ENCODE measurements at places on chromosomes 5 and 9.

- no peak for DNase-seq
Observed at GRCh38 chr5:89932771-89933181, 476.8 kb downstream of the CETN3 start.

DNA sequence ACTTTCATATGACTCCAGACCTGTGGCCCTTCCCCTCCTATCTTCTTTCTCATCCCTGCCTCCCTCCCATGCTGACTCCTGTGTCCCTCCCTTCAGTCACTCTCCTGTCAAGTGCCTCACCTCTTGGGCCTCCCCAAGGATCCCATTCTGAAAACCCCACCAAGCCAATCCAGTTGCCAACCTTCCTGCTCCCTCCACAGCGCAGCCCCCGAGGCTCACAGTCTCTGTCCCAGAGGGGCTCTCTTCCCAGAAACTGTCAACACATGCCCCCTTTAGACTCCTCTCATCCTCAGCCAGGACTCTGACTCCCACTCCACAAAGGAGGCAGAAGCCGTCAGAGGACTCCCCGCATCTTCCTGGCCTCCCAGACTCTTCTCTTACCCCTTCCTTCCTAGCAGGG, 30.8 kb downstream of the ACSL6 start:
- no peak for DNase-seq

GRCh38 chr9:86774116-86774515, 173.2 kb downstream of the GAS1 start:
- DNase-seq = no peak

DNA sequence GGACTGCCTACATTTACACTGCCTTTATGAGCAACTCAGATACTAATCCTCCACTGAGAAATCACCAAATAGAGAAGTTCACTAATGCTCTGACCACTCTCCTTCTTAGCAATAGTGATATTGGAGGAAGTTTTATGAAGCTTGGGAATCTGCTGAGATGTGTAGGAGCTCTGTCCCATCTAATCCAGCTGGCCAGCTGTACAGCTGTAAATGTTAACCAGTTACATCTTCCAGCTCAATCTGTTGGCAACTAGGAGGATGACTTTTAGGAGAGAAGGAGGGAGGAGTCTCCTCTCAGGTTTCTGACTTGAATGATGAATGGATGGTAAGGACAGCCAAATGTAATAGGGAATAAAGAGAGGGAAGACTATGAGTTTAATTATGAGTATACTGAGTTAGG, 36.3 kb upstream of the LRRC19 start:
- DNase-seq = no peak

DNA sequence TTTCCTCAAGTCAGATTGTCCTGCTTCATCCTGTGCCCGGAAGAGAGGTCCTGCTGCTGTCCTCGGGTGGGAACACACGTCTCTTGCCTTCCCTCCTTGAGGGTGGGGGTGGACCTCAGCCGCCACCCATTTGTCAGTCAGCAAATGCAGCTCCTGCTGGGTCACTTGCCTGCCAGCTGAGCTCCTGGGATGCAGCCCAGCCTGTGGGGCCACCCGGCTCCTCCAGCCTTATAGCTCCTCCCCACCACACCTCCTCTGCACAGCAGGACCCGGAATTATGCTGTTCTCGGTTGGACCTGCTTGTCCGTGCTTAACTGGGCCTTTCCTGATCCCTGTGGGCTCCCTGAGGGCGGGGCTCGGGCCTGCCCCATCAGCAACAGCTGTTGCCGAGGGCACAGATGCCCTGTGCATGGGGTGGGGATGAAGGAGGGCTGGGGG, 52.7 kb downstream of the RXRA start:
- no peak for DNase-seq
